AG10803 (cell line): ENCODE measurements at places on chromosomes 2 and 18.

GRCh38 chr2:230949966-230950873, 25.2 kb upstream of the GPR55 start:
- no peak for DNase-seq

DNA sequence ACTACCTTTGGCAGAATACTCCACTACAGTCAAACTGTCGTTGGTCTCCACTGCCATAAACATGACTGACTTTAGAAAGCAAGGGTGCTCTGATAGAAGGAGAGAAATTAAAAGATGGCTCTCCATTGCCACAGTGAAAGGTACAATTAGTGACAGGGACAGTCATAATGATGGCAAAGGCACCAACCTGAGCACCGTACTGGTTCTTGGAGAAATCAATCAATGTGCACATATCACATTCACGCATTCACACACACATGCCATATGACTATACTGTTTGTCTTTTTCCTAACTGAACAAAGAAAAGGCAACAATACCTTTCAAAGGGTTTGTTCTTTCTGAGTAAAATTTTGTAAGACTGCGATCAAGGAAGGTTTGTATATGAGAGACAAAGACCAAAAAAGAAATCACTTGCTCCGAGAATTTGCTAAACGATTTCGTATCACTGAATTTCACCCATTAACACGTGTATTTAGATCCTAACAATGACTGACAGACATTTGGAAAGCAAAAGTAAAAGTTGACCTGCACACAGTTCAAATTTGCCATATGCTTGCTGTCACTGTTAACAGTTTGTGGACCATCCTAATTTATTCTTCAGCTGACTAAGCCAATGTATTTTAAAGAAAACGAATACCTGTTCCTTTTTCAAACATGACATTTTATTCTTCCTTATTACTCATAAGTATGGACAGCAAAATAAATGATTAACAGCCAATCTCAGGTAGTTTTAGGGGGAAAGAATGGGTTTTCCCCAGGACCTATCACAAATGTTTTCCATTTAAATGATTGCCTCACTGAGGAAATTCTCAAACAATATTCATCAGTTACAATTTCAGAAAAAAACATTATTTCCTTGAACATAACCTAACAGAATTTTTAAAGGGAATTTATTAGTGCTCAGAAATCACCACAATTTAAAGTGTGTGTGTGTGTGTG, 644.4 kb downstream of the ZEB2 start:
- DNase-seq, result no peak

GRCh38 chr2:19550750-19551149, 192.3 kb upstream of the OSR1 start:
- no peak for DNase-seq

DNA sequence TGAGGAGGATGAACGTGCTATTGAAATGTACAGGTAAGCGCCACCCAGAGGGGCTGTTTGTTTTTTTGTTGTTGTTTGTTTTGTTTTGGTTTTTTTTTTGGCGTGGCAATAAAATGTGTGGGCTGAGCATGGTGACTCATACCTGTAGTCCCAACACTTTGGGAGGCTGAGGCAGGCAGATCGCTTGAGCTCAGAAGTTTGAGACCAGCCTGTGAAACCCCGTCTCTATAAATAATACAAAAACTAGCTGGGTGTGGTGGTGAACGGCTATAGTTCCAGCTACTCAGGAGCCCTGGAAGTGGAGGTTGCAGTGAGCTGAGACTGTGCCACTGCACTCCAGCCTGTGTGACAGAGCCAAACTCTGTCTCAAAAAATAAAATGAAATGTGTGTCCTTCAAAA, 6.2 kb downstream of the PDCL3 start:
- DNase-seq, result no peak

DNA sequence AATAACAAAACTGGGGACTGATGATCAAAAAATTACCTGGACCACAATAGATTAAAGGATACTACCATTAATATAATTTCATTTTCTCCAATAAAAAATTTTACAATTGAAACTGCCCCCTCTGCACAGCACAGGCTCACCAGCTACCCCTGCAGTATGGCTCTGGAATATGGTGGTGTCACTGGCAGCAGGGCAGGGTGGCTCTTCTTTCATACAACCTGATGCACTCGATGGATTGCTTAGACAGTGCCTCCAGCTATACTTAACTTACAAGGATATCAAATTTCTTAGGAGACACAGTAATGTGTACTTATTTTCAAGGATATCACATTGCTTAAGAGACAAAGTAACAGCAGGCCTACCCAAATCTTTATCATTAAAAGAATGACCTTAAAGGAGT, 124.0 kb downstream of the PRELID3A start:
- DNase-seq, result no peak

- DNase-seq, result no peak
Measured at GRCh38 chr2:234670806-234671205, 173.9 kb upstream of the ARL4C start.

GRCh38 chr2:16767789-16768476, 102.3 kb upstream of the CYRIA start:
- no peak for DNase-seq

GRCh38 chr2:241982706-241983570, 113.4 kb downstream of the RTP5 start:
- DNase-seq, result no peak

DNA sequence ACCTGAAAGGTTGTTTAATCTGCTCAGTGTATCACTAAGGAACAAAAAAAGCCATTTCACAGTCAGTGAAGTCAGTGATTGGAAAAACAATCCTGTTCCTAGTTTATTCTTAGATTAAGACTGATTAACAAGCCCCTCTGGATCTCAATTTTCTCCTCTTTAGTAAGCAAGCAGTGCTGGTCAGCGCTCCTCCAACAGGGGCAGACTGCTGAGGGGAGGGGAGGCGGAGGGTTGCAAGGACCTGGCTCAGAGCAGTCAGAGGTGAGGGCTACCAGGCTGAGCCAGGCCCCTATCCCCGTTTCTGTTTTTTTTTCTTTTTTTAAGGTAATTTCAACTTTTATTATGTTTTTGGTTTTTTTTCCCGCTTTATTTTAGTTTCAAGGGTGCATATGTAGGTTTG, 24.7 kb upstream of the KCNS3 start:
- no peak for DNase-seq

GRCh38 chr2:10122500-10123280, at the start of gene RRM2:
TSS of gene RRM2 (plus strand) at chr2:10122739. CDS start at chr2:10122799, 60 bp downstream.
- peak; percentile 89 for DNase-seq

GRCh38 chr2:36438449-36438977, 82.9 kb downstream of the CRIM1 start:
- DNase-seq, result peak; percentile 97

DNA sequence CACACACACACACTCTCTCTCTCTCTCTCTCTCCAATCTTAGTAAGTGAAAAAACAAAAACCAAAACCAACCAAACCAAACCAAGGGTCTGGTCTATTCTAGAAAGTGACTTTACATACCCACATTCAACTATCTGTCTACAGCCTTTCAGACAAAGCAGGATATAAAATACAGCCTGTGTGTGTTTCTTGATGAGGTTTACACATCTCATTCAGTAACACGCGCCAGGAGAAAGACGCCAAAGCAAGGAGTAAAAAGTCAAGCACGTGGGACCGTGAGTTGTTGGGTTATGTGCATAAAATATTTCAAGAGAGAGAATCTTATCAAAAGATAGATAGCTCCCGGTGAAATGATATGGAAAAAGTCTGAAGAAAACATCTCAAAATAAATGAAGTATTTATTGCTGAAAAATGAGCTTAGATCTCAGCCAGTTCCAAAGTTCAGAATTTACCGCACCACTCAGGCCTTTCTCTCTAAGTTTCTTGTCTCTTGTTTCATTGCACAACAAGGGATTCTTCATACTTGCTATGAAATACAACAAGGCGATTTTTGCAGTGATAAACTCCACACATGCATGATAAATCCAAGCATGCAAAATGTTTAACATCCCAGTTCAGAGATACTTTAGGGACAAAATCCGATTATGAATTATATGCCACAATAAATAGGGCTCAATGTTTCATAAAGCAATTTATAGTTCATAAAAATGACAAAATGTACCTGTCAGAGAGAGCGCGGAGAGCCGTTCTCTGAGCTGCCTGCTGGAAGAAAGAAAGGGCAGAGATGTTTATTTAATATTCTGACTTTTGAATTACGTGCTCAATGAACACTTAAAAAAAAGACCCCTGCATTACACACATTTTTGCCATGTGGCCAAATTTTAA, 159.3 kb upstream of the REV1 start:
- peak; percentile 38 for DNase-seq

DNA sequence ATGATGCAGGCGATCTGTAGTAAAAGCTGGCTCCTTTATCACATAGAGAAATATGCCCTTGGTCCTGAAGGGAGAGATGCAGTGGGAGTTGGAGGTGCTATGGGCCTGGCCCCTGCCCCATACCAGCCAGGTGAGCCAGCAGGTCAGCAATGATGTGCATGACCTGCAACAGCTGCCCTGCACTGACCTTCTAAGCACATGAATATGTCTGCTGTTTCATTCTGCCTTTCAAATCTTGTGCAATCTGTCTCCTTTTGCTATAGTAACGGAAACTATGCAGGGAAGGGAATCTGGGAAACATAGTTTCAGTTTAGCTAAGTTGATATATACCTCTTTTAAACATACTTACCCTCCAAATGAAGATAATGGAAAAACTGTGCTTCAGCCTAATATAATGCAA, 235.2 kb downstream of the TDRD15 start:
- DNase-seq, result no peak

GRCh38 chr2:34401186-34401585, 802.1 kb upstream of the FAM98A start:
- DNase-seq, result no peak

GRCh38 chr18:67896451-67896850, 379.9 kb upstream of the DSEL start:
- no peak for DNase-seq
